ENCODE measurements at places on chromosomes 7 and 10.

DNA sequence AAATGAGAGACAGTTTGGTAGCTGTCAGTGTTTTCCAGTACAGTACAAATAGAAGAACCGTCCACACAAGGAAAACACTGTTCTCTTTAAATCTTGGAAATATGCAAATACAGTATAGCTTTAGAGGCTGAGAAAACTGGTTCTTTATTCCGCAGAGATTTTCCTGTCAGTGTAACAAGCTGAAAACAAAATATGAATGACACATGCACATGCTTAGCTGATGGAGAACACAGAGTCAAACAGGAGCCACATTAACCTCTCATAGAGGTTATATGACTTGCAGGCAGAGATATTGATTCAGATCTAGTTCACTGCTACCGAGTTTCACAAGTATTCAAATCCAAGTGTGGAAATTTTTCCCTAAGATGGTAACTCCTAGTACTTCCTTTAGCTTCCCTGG lies 135.2 kb upstream of the C1QL3 start:
- DNase-seq: no peak

DNA sequence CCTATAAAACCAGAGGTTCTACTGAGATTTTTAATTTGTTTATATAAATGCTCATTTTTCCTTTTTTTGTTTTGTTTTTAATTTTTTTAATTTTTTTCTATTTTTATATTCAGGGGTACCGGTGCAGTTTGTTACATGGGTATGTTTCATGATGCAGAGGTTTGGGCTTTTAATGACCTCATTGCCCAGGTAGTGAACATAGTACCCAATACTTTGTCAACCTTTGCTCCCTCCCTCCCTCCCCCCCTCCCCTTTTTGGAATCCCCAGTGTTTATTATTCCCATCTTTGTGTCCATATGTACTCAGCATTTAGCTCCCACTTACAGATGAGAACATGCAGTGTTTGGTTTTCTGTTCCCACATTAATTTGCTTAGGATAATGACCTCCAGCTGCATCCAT lies 94.4 kb upstream of the NEBL start:
- DNase-seq: no peak

GRCh38 chr7:81857385-81857784 lies 87.5 kb upstream of the HGF start:
- no peak for DNase-seq

DNA sequence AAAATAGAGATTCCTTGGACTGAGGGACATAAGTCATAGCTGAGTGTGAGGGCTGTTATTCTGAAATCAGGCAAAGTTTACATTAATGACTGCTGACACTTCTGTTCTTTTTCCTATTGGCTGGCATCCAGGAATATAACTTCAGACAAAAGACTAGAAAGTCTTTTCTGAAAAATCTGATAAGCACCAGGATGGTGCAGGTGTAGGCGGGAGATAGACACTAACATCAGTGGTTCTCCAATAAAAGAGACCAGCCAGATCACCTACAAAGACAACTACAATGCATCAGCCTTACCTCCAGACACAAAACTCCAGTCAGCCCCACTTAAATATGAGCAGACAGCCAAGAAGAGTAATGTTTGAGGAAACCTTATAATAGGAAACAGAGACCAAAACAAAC lies 168.3 kb upstream of the LRGUK start:
- DNase-seq: no peak

DNA sequence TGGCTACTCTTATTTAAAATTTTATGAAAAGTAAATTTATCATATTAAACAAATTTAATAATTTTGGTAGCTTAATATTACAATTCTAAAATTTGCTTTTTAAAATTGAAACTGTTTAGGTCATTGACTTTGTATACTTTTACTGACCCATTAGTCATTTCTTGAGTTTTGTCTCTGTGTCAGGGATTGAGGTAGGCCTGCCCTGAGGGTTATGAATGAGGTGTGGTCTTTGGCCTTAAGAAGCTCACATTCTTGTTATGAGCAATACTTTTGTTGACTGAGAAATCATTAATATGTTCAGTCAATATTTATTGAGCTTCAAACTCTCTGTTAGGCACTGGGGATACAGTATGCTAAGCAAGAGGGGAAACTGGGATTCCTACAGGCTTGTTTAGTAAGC lies 47.0 kb upstream of the RPA3 start:
- no peak for DNase-seq

GRCh38 chr10:113967126-113967525 lies 76.5 kb upstream of the ADRB1 start:
- no peak for DNase-seq

DNA sequence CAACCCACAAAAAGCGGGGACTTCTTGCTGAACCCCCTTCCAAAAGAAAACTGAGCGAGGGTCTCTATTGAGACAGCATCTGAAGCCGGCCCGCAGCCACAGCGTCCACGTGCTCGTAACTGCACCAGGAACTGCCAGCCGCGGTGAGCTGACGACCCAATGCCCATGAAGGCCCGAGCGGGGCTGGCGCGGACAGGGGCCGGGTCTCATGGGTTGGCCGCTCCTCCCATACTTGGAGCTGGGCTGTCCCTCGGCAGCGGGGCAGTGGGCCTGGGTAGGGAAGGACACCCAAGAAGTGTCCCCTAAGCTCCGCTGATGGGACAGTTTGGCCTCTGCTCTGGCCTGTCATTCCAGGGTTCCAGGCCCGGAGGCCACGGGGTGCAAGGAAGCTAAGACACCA lies 22.3 kb downstream of the CYP2W1 start:
- no peak for DNase-seq

DNA sequence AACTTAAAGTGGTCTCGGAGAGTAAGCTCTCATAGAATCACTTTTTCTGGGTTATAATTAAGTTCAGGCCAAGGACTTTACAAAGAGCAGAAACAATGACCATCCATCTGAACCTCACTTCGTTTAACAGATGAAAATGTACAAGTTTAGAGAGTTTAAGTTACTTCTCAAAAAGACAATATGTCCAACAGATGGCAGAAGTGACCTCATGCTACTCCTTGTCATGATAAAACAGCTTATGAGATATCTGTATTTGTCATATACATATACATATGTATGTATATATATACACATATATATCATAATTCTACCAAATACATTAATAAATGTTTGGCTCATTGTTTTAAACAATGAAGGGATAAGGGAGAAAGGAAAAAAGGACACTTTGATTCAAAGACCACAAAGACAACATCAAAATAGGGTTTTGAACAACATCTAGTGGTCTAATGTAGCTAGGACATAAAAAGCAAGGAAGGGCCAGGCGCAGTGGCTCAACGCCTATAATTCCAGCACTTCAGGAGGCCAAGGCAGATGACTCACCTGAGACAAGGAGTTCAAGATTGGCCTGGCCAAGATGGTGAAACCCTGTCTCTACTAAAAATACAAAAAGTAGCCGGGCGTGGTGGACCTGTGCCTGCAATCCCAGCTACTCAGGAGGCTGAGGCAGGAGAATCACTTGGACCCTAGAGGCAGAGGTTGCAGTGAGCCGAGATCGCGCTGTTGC lies 17.8 kb downstream of the NAPEPLD start:
- no peak for DNase-seq

- no peak for DNase-seq
These were observed 113.3 kb downstream of the GNAI1 start for GRCh38 chr7:80247891-80248290.

- no peak for DNase-seq
These were observed 10.6 kb downstream of the ZFAND2A start for GRCh38 chr7:1149351-1149794.

DNA sequence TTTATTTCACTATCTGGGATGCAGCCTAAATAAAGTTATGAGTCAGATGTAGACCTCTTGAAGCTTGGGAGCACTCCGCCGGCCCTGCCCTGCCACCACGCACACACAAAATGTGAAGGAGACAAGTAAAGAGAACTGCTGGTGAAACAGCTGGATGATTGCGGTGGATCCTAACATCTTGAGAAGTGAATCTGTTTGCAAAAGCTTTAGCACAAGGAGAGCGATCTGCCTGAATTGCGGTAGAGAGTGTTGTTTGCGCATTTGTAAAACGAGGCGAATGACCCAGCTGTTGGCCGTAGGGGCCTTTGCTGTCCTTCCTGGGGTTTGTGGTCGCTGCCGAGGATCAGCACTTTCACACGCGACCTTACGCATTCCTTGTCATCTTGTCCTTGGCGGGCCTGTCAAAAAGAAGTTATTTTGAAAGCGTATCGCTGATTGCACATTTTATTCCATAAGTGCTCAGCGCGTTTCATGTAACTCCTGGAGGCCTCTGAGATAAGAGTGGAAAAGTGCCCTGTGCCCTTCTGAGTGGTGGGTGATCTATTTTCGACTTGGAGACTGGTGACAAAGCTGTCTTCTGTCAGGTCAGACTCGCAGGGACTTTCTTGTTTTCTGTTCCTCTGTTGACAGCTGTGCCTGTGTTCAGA lies 40.8 kb downstream of the RBM20 start:
- no peak for DNase-seq

DNA sequence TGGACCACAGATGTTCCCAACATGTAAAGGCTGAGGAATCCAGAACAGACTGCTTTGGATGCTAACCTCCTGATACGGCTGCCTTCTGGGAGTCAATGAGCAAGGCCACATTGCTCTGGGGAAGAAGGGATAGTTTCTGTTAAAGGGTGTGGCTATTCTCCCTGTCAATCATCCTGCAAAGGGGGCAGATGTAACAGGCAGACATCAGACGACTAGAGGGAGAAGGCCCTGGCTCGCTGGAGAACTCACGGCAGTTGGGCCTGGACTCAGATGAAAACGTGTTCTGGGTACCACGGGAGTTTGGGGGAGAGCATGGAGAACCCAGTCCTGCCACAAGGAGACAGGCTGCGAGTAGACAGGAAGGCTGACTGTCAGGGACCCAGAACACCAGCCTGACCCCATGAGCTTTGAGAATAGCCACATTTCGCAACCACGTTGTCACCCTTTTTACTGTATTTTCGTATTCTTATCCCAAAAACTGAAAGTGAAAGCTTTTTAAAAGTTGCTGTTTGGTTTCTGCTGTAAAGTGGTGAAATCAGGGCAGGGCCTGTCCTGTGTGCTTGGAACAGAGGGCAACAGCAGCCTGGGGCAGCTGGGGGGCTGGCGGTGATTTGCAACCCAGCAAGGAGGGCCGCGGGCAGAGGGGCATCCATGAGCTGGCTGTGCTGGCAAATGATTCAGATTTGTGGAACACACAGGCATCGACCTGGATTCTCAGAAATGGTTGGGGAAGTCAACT lies 95.3 kb downstream of the MYOF start:
- DNase-seq: peak; percentile 50

DNA sequence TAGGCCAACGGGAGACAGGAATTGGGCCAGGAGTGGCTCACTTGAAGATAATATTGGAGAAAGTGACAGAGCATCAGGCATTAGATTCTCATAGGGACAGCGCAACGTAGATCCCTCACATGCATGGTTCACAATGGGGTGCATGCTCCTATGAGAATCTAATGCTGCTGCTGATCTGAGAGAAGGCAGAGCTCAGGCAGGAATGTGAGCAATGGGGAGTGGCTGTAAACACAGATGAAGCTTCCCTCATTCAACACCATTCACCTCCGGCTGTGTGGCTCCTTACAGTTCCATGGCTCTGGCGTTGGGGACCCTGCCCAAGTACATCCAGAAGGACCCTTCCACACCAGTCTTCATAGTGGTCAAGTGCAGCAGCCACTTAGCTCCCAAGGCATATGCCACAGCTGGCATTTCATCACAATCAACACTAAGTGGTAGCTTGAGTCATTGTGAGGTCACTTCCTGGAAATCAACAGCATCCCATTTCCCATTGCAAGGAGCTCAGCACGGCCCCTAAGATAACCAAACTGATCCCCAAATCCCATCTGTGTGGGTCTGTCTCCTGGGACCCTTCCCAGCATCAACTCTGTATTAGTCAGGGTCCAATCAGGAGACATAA lies 174.5 kb downstream of the TPST1 start:
- no peak for DNase-seq

DNA sequence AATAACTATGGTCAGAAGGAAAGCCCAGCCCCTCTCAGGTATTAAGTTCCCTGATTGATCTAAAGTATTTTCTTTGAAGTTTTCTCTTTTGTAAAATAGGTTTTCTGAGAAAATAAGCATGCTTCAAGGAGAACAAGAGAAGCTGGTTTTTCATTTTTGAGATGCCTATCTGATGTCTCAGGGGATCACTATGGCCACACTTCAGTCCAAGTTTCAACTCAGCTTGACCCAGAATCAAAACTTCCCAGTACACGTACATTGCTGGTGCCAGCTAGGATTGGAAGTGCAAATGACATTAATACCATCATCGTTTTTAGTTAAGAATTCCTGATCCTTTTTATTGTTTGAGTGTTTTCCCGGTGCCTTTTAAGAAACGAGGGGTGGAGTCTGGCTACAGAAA lies 7.2 kb downstream of the ITIH5 start:
- no peak for DNase-seq

DNA sequence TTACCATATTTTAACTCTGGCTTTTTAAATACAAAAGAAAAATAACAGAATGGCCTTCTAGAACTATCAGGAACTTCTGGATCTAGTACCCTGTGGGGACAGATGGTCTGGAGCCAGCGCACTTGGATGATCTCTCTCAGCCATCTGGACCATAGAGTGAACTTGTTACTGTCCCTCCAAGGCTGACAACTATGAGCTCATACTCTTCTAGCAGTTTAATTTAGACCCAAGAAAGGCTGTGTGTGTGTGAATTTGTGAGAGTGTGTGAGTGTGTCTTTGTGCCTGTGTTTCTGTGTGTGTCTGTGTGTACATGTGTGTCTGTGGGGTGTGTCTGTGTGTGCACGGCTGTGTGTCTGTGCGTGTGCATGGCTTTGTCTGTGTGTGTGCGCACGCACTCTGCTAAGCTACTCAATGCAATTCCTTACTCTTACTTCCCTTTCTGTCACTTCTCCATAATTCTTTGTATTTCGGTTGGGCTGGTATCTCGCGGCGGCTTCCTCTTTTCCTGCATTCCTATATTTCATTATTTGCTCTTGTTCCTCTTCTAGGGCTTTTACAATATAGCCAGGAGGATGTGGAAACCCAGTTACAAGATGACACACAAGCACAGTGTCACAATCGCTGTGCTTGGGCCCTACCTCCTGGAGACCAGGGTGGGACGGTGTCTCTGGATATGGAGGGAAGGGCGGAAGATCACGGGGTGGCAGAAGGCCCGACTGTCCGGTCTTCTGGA lies 51.9 kb downstream of the IKZF1 start:
- peak; percentile 67 for DNase-seq

DNA sequence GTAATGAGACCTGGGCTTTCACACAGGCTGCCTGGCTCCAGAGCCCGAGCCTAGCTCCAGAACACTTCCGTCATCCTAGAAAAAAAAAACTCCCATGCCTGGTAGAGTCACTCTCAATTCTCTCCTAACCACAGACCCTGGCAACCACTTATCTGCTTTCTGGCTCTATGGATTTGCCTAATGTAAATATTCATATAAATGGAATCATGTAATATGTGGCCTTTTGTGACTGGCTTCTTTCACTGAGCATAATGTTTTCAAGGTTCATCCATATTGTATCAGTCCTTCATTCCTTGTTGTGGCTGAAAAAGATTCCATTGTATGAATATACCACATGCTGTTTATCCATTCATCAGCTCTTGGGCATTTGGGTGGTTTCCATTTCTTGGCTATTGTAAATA lies 167.7 kb upstream of the MKLN1 start:
- DNase-seq: no peak

DNA sequence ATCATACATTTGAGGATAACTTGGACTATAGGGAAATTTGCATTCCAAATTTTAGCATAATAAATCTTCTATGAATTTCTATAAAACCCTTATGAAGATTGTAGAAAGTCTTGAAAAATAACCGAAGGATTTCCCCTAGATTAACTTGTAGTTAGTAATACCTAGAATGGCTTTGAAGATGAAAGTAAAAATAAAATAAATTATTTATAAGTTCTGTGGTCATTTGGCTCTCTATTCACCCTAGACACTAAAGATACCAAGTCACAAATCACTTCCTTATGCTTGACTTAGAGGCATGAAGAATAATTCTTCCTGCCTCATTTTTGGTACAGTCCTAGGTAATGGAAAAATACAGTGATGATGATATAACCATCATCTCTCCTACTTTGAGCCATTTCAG lies 79.3 kb downstream of the CSTF2T start:
- DNase-seq: no peak
